Activated CD8-positive, alpha-beta memory T cell treated with anti-CD3 and anti-CD28 coated beads, Interleukin-2, amount 10 ng/mL, durations not matched to agents 7 days and 5 days (primary cell): ENCODE measurements at places on chromosomes 7 and 10.

GRCh38 chr7:47262881-47263280 lies 319.0 kb downstream of the TNS3 start:
- no peak for DNase-seq

DNA sequence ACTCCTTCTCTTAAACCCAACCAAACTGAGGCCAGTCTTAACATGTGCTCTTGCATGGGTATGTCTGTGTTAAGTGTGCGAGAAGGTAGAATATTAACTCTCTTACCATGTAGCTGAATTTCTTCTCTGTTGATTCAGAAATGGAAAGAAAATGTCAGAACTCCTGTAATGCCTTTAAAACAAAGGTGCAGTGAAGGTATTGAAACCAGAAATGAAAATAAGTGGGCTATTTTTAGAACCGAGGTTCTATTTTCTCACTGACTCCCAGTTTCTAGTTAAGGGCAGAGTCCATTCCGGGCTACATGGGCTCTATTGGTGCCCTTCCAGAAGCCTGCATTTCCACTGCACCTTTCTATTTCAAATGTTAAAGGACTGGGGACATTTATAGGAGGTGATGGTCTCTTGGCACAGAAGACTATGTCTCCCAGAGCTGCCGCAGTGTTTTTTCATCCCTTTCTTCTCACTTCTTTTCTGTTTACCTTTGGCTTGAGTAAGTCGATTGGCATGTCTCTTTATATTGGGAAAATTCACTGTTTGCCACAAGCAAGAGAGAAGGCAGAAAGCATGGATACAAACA lies 174.9 kb downstream of the LRMDA start:
- no peak for DNase-seq

DNA sequence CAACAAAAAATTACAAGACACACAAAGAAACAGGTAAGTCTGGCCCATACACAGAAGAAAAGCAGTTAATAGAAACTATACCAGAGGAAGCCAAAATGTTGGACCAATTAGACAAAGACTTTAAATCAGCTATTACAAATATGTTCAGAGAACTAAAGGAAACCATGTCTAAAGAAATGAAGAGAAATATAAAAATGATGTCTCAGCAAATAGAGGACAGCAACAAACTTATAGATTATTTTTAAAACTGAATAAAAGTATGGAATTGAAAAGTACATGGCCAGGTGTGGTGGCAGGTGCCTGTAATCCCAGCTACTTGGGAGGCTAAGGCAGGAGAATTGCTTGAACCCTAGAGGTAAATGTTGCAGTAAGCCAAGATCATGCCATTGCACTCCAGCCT lies 58.5 kb downstream of the LHFPL3 start:
- DNase-seq: no peak

- no peak for DNase-seq
Measured at GRCh38 chr10:54484186-54484585, 316.8 kb downstream of the PCDH15 start.

- DNase-seq: no peak
Measured at GRCh38 chr10:80153460-80153859, 20.9 kb downstream of the PLAC9 start.

DNA sequence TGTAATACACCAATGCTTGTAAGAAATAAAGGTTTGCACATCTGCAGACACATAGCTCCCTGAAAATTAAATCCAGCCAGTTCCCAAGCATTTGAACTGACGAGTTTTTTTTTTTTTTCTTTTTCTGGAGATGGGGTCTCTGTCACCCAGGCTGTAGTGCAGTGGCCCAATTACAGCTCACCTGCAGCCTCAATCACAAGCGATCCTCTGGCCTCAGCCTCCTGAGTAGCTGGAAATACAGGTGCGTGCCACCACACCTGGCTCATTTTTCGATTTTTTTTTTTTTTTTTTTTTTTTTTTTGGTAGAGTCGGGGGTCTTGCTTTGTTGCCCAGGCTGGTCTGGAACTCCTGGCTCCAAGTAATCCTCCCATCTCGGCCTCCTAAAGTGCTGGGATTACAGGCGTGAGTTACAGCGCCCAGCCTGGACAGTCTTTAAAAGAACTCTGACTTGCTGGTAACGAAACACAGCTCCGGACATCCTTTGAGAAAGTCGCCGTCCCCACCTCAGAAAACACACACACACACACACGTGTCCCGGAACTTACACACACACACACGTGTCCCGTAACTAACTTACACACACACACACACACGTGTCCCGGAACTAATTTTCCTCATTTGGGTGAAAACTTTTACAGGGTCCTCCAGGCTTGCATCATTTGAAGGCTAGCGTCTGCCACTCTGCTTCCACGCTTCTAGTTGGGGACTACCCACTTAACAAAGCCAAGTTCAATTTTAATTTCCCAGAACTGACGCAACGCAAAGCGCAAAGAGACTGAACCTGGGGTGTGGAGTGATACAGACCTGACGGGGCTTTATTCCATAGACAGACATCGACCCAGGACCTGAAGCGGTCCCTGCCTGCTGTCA lies 18.6 kb downstream of the OCM2 start:
- peak; percentile 69 for DNase-seq

GRCh38 chr10:122144199-122144598 lies 126.9 kb upstream of the BTBD16 start:
- DNase-seq: no peak

GRCh38 chr10:29189256-29189655 lies 99.6 kb upstream of the LYZL1 start:
- no peak for DNase-seq

- no peak for DNase-seq
Measured at GRCh38 chr7:76354981-76355730, 3.6 kb downstream of the YWHAG start.

DNA sequence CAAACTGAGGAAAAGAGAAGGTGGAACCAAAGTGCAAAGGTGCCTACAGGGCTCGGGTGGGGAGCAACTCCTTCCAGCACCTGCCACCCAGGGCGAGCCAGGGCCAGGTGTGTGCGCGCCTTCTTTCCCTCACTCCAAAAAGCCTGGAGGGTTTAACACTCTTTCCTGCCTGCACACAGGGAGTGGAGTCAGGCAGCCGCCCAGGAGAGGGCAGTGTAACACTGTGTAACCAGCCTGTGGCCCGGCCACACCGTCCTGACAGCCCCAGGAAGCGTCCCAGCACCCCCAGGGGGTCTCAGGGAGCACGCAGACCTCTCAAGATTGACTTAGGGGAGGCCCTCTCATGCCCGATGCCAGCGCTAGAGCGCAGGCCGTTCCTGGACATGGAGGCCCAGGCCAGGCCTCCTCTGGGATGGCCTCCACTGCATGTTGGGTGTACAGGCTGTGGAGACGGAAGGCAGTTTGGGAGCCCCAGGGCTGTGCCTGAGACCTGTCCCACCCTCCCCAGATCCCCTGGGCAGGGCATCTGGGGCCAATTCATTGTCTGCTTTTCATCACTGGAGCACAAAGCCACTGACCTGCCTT lies 13.4 kb downstream of the BRI3 start:
- no peak for DNase-seq

GRCh38 chr10:1043532-1043995 lies 5.4 kb downstream of the IDI1 start:
- DNase-seq: peak; percentile 65

GRCh38 chr7:66679633-66680244 lies 51.1 kb downstream of the KCTD7 start:
- no peak for DNase-seq

GRCh38 chr7:113092762-113093161 lies 6.1 kb upstream of the GPR85 start:
- no peak for DNase-seq

- DNase-seq: no peak
Measured at GRCh38 chr10:72009425-72010081, 45.4 kb downstream of the CHST3 start.

DNA sequence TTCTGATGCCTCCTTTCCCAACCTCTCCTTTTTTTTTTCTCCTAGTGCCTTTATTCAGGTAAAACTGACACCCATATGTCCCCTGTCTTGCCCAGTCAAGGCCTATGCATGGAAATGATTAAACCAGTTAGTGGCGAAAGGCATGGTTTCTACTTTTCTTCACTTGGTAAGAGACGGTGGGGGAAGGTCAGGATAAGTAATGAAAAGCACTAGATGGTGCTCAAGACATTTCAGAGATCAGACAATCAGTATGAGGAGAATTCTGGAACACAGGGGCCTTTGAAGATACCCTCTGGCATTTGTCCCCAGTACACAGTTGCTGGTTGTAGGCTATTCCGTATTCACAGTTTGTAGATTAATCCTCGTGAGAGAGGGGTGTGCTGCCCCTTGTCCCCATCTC lies 121.2 kb downstream of the RTKN2 start:
- DNase-seq: no peak

- peak; percentile 93 for DNase-seq
Measured at GRCh38 chr10:80459047-80459865, 5.1 kb downstream of the TSPAN14 start.

DNA sequence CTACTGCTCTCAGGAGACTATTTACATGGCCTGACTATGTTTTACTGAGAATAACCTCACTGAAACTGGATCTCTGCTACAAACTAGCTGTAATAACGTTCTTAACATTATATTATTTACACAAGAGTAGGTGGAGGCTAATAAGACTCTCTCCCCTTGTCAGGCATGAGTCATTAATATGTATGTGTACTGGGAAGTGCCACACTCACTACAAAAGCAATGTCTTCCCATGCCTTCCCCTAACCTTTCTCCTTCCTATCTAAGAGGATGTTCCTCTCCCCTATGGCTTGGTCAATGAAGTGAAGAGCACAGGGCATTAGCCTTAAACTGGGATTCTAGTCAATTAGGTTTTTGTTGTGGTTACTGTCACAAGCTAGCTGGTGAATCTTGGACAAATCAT lies 147.9 kb downstream of the DGKB start:
- DNase-seq: no peak

- peak; percentile 43 for DNase-seq
Measured at GRCh38 chr10:72564596-72564995, 61.3 kb downstream of the MICU1 start.

- DNase-seq: no peak
Measured at GRCh38 chr7:98394377-98394836, 6.5 kb downstream of the BAIAP2L1 start.

DNA sequence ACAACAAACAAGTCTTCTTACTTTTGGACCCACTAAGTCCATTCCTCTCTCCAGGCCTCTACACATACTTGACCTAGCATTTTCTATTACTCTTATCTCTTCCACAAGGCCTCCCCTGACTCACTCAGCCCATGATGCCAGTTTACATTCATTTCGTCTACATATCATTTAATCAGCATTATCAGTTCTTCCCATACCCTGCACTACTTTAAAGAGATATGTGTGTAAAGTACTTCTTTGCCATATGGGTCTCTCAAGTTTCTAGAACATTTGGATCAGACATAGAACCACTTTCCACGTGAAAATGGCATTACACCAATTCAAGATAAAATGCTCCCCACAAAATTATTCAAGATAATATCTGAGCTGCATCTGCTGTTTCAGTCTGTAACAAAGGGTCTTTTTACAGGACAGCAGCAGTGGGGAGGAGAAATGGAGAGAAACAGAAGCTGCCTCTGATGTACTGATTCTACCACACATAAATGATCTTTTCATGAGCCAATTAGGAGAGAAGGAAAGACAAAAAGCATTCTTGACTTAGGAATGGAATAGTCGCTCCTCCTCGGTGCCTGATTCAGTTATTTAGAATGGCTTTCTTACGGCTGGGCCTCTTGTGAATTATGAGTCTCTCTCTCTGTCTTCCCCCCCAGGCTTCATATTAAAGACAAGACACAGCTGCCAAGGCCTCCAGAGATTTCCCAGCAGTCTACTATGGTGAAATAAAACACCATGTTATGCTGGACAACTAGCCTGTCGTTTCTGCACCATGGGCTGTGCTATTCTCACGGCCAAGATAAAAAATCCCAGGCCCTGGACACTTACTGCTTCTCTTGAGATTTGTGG lies 46.9 kb upstream of the SEPTIN7 start:
- DNase-seq: no peak

DNA sequence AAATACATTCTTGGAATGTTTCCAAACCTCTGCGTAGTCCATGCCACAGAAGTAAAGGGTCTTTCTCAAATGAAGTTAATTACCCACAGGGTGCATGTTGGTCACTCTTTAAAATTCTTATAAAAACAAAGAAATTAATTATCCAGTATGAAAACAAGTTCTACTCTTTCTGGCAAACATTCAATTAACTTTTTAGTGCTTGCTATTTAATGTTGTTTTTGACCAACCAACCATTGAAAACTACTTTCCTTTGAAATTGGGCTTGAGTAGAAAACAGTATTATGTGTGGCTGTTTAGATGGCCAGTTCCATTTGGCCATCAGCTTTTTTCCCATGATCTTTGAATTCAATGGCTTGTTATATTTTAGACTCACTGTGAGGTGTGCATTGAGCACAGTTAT lies 83.0 kb downstream of the TAF3 start:
- no peak for DNase-seq

GRCh38 chr7:73718905-73719805 lies at the start of gene STX1A:
TSS of gene STX1A (minus strand) at chr7:73719669. CDS start at chr7:73719631, 38 bp downstream.
- peak; percentile 81 for DNase-seq

DNA sequence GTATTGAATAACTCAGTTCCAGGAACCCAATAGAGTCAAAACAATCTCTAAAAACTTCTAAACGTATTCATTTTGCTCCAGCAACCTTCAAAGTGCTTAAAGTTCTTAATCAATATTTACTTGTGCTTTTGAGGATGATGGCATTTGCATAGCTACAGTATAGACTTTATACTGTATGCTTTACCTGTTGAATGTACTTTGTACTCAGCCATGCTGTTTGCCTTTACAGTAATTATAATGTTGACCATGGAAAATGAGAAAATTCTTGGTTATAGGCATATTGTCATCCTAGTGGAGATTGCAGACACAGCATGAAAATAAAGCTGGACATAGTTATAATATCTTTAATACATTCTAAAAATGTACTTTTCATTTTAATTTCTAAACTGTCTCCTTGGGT lies 762.7 kb upstream of the PHF14 start:
- DNase-seq: no peak

- DNase-seq: no peak
Measured at GRCh38 chr10:14244147-14244546, 86.6 kb downstream of the FRMD4A start.

GRCh38 chr7:96719164-96719563 lies 9.5 kb upstream of the SEM1 start:
- no peak for DNase-seq

DNA sequence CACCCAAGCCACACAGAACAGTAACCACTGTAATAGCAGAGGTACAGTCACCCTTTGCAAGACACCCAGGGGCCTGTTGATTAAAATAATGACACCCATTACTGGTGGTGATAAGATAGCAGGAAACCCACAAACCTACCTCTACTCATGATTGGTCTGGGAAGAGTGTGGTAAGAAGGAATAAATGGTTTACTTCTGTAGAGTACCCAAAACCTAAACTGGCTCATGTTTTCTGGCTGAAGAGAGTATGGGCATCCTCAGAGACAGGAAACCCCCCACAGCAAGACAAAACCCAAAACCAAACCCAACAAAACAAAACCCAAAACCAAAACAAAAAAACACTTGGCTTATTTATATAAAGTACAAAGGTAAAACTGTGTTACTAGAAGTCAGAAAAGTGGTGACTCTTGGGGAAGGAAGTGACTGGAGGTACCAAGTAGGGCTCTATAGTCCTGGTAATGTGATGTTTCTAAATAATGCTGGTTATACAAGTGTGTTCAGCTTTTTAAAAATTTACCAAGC lies 15.5 kb upstream of the DNAJB12 start:
- peak; percentile 67 for DNase-seq

- DNase-seq: no peak
Measured at GRCh38 chr10:83932245-83932644, 207.1 kb upstream of the GHITM start.

- no peak for DNase-seq
Measured at GRCh38 chr7:135562720-135563119, 5.0 kb downstream of the NUP205 start.

- peak; percentile 47 for DNase-seq
Measured at GRCh38 chr10:27225011-27225590, 15.5 kb downstream of the ACBD5 start.

GRCh38 chr10:23408330-23408976 lies 30.4 kb upstream of the OTUD1 start:
- no peak for DNase-seq
